ENCODE measurements at places on chromosomes 7 and 10.

DNA sequence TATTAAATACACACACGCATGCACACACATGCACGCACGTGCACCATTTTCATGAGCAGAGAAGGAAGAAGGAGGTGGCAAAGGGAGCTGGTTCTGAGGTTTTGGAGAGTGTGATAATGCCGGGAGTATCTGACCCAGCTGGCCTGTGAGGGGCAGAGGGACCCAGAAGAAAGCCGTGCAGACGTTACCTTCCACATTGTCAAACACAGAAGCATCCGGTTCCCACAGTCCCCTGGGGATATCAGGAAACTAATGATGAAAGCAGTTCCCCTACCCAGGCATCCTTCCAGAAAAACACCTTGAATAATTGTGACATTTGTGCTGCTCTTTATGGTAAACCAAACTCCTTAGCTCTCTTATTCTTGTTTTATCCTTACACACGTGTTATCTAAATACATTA is 85.7 kb upstream of the FAM180A start:
- DNase-seq, result no peak

DNA sequence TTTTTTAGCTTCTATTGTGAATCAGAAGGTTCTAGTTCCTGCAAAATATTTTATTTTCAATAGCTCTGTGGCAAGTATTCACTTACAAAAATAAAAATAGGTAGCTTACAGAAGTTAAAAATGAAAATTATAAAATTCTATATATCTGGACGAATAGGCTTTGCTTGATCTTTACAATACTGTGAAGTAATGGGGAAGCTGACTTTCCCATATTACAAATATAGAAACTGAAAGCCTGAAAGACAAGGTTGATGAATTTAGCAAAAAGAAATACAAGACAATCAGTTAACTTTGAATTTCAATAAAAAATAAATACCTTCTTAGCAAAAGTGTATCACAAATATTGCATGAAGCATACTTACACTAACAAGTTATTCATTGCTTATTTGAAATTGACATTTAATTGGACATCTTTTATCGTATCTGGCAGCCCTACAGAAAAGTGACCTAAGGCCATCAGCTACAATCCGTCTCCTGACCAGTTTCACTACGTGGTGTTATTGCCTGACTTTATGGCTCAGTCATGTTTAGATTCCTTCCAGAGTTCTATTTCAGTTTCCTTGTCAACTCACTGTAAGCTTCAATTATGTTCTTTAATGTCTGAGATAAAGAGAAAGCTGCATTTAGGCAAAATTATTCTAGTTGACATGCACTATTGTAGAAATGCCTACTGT is 310.5 kb upstream of the HGF start:
- no peak for DNase-seq

DNA sequence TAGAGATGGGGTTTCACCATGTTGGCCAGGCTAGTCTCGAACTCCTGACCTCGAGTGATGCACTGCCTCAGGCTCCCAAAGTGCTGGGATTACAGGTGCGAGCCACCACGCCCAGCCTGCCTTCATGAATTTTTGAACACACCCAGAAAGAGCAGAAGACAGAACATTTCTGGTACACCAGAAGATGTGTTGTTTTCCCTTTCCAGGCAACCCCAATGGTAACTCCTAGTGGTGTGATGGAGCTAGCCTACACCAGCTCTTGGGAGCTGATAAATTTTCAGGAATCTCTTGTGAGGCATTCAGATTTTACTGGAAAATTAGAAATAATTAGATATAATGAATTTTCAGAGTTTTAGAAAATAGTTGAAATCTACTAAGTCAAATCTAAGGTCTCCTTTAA is 904 bp upstream of the CCDC7 start:
- no peak for DNase-seq

- no peak for DNase-seq
These were observed 241.5 kb upstream of the PTER start for GRCh38 chr10:16195178-16195769.

- no peak for DNase-seq
These were observed 18.6 kb upstream of the RAPGEF5 start for GRCh38 chr7:22375359-22376048.

DNA sequence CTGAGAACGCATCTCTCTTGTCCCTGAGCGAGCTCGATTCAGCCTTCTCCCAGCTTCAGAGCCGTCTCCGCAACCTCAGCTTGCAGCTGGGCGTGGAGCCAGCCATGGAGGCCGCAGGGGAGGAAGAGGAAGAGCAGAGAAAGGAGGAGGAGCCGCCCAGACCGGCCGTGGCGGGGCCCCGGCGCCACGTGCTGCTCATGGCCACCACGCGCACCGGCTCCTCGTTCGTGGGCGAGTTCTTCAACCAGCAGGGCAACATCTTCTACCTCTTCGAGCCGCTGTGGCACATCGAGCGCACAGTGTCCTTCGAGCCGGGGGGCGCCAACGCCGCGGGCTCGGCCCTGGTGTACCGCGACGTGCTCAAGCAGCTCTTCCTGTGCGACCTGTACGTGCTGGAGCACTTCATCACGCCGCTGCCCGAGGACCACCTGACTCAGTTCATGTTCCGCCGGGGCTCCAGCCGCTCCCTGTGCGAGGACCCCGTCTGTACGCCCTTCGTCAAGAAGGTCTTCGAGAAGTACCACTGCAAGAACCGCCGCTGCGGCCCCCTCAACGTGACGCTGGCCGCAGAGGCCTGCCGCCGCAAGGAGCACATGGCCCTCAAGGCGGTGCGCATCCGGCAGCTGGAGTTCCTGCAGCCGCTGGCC is 43.2 kb downstream of the CHST3 start:
- DNase-seq, result no peak

DNA sequence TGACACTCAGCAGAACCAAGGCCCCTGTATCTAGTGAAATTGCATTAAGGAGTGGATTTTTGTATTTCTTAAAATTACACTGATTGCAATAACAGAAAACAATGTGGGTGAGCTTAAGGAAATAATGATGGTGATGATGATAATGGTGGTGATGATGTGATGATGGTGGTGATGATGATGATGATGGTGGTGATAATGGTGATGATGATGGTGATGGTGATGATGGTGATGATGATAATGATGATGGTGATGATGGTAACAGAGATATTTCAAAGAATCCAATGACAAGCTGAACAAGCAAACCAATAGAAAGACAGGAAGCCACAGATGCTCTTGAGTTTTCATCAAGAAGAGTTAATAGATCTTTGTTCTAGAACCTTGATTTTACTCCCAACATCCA is 630.7 kb upstream of the AUTS2 start:
- DNase-seq, result no peak

- no peak for DNase-seq
These were observed 1.7 kb upstream of the LFNG start for GRCh38 chr7:2517678-2518507.
